Colonic mucosa (tissue), 4 donors: ENCODE measurements at places on chromosomes 2 and 18. TPM values are rescaled to one million over a fixed set of nuclear protein-coding genes. Genes with fewer than 3 reads are reported as not detected.

DNA sequence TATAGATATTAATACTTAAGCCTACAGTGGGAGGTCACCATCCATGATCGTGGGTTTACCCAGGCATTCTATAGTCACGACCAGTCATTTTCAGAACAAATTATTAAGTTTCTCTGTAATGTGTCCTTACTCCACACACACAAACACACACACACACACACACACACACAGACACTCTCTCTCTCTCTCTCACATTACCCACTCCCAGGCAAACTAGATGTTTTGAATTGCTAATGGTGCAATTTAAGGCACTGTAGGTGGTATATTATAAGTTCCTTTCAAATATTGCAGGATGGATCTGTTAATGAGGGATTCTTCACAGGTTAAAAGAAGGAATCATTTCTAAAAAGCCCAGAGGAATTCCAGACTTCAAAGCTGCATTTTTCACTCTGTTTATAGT is 657.8 kb downstream of the MBD2 start:
- no peak for DNase-seq

DNA sequence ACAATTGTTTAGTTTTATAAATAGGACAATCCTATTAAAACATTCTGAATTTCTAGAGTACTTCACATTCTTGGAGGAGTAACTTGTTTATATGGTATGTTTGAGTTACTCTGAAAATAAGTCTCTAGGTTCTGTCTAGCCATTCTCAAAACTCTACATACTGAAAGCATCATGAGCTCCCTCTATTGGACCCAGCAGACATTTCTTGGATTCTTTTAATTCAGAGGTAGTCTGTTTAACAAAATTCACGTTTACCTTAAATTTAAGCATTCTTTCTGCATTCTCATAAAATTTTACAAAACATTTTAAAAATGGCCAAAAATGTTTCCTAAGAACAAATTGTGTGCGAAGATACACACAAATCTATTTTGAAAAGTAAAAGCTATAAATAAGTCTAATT is 15.3 kb downstream of the SP9 start:
- no peak for DNase-seq

DNA sequence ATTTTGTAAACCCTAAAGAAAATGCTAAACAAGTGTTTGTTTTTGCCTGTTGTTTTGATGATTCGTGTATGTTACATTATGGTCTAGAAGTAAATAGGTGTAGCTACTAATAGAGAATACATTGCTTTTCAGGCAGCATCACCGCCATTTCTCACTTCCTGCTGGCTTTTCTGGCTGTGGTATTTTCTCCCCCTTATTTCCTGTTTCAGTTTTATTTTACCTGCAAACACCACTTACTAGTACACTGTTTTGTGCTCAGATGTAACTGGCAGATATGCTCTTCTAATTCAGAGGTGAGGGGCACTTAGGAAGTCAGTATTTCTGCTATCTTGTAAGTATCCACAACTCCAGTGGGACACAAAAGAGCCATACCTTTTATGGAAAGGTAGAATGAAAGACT is 38.1 kb upstream of the SLC3A1 start:
- DNase-seq, result no peak

DNA sequence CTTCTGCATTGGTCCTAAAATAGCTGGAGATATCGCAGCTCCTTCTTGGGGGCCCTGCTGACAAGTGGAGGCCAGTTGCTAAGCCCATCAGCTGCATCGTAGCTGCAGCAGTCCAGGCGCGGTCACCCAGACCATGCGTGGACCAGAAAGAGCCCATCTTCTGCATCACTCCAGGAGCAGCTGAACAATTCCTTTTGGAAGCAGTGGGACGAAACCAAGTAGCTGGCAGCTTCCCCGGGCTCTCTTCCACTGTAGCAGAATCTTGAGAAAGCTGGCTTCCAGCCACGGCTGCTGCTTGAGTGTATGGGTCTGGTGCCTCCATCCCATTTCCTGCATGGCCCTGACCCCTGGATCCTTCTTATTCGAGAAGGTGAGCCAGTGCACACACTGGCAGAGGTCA is 22.2 kb upstream of the CAB39 start:
- peak; percentile 44 for DNase-seq

GRCh38 chr2:200428961-200429665 is 80.8 kb downstream of the KCTD18 start:
- DNase-seq, result no peak

Gene SERPINE2
- 13.6 TPM for total RNA-seq

DNA sequence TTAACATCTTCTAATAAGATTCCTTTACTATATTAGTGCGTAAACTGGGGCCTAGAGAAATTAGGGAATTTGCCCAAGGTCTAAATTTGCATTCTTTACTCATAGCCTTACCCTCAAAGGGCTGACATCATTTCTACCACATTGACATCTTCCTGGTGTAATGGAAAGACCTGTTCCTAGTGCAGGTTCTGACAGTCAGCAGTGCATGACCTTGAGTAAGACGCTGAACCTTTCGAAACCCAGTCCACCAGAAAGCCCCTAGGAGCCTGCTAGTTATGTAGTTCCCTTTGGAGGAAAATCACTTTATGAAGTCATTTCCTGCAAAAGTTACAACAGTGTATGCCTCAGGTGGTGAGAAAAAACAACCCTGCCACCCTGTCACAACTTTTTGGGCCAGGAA is 388.3 kb downstream of the TNS1 start:
- DNase-seq, result no peak

- DNase-seq, result no peak
These were observed 250.4 kb upstream of the TANK start for GRCh38 chr2:160909781-160910242.

Gene NTSR2
- not detected for total RNA-seq

DNA sequence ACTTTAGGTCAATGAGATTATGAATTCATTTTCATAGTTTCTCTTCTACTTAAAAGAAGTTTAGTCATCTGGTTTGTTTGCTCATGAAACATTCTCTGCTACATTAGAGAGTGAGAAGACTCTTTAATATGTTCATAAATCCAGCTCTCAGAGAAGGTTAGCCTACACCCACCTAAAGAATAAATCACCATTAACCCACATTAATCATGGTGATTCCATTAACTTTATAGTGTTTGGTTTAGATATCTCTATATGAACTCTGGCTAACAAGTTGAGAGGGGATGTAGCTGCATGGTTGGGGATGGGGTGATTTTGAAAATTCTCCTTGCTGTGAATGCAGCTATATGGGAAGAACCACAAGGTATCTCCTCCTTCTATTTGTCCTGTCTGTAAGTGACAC is 10.7 kb downstream of the TFPI start:
- DNase-seq, result no peak

DNA sequence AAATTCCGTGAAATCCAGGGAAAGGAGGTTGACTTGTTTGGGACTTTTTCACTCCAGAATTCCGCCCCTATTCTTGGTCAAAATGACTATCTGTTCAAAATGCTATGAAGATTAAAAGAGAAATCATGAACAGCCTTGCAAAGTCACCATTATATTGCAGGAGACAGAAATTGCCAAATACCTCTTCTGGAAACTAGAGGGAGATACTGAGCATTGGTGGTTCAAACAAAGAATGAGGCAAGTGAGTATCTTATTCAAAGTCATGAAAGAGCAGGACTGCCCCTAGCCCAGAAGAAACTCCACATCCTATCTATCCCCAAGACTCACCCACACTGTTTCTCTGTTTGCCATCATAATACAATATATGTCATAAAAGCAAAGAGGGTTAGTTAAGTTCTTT is 862.3 kb upstream of the POU3F3 start:
- DNase-seq, result no peak

GRCh38 chr2:85926526-85926925 is 37.7 kb upstream of the ST3GAL5 start:
- DNase-seq, result no peak
